ENCODE measurements at places on chromosomes 1 and 21.

GRCh38 chr1:9842073-9842711 lies 18.4 kb upstream of the CLSTN1 start:
- no peak for DNase-seq

DNA sequence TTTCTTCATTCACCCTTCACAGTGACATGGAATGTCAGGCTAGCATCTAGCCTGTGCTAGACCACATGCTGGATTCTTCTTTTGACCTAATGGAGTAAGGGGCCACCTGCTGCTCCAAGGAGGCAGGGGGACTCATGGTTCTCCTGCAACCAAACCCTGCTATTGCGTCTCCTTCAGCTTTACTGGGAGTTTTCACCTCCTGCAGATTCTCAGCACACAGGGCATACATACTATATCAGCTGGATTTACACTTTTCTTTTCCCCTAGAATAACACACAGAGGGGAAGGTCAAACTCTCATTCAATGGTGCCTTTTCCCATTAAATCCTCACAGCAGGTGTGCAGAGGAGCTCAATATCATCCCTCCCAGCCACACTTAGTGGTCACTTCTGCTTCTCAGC lies 16.6 kb upstream of the AK5 start:
- DNase-seq, result no peak

DNA sequence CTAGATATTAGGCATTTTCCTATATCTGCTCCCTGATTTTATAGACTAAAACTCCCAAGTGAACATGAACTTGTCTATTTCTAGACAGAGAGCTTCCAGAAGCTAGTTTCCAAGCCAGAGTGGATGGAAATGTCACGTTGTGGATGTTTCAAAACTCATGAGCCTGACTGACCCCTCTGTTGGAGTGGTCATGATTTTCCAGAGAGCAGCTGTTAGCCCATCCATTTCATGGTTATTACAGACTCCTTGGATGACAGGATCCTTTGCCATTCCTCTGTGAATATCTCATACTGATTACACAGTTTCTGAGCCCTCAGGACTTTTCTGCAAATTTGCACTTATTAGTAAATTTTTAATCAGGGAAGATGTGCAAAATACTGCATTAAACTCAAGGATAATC lies 76.8 kb upstream of the ATF3 start:
- no peak for DNase-seq

GRCh38 chr1:170204121-170204520 lies 58.4 kb downstream of the NTMT2 start:
- peak; percentile 88 for DNase-seq

- no peak for DNase-seq
Observed at GRCh38 chr1:183910845-183911244, 105.9 kb downstream of the RGL1 start.

DNA sequence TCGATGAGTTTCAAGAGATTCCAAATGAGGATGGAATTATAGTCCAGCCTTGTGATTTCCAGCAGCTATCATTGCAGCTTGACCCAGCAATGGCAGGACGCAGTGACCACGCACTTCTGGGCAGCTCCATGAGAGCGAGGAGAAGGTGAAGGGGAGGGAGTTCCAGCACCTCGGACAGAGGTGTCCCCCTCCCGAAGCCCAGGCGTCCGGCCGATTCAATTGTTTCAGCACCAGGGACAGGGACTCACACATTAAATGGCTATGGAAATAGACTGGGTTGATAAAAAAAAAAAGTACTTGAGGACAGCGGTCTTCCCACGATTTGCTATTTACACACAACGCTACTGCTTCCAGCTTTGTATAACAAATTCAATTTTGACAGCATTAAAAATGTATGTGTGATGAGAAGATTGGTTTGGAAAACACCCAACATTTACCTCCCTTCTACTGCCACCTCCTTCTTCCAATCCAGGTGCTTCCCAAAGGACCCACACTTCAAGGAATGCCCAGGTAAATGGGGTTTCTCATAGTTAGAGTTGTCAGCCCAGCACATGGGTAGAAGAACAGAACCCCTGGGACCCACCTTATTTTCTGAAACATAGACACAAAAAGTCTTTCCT lies 71.8 kb downstream of the DISP3 start:
- DNase-seq, result peak; percentile 57

- no peak for DNase-seq
Observed at GRCh38 chr21:27045281-27045985, 78.5 kb upstream of the ADAMTS5 start.

DNA sequence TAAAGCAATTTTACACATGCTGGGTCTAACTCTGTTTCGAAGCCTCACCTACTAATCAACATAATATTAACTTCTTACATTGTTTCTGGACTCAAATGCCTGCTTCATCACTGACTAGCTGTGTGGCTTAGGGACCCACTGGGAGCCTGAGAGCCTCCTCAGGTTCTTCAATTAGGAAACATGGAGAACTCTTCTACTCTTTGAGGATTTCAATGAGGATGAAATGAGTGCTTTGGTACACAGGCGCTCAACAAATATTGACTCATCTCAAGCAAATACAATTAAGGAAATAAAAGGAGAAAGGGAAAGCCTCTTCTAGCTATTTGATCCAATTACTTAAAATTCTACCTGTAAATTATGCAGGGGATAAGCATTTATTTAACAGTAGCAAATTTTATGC lies 84.4 kb upstream of the JAK1 start:
- DNase-seq, result no peak

GRCh38 chr1:211353562-211354212 lies 27.1 kb downstream of the TRAF5 start:
- DNase-seq, result no peak

GRCh38 chr1:202176949-202177927 lies 16.4 kb upstream of the LGR6 start:
- DNase-seq, result no peak
